ENCODE measurements at places on chromosomes 4 and X.

DNA sequence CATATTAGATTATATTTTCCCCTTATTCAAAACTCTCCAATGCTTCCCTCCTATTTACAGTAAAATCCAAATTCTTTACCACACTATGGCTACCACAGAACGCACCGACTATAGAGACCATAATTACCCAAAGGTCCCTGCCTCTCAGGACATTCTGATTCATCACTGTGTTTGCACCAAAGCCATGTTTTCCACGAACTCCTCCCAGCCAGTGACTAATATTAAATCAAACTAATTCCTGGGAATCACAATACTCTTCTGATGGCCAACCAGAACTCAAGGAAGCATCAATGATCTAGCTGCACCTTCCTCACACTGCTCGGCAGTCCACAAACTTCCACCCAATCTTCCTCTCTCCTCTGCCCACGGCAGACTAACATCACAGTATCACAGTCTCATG, 24.2 kb upstream of the EDNRA start:
- no peak for DNase-seq

GRCh38 chr4:185149392-185149791, 6.3 kb downstream of the SLC25A4 start:
- no peak for DNase-seq

DNA sequence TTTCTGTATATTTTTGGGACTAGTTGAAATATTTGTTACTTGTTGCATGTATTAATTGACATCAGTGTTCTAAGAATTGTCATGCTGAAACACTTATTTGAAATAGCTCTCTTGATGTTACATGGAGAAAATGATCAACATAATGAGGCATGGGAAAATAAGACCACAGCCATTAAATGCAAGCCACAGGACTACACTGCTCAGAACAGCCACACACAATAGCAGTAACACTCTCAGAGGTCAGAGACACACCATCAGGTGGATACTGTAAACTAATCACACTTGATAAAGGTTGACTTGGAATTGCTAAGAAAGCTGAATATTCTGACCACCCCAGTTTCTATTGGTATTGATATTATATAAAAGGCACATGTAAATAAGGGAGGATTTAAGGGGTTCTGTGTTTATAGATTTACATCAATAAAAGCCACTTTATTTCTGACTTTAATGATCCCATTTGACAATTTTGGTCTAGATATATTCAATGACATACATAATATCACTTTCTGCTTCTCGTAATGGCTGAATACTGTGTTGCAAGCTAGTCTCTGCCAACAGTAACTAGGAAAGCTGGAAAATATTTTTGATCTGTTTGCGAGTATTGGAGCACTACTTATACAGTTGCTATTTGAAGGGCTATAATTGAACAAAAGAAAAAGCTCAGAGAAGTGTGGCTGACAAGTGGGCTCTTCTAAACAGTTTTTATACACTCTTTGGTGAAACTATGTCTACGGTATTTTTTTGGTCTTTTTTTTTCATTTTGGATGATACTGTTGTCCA, 876.5 kb upstream of the INTU start:
- no peak for DNase-seq

DNA sequence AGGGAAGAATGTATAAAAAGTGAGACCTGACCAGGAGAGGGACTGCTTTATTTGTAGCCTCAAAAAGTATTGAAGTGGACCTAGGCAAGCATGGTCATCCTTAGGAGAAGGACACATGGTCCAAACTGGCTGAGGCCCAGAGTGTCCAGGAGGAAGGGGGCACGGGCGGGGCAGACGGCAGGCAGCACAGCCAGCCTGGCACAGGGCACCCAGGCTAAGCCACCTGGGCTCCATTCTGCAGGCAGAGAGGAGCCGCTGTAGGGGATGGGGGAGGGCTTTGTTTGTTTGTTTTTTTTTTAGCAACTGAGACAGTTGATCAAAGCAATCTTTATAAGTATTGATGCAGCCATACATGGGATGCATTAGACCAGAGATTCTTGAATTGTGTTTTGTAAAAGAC, 188.6 kb downstream of the PRDM5 start:
- DNase-seq: no peak

- no peak for DNase-seq
Measured at GRCh38 chr4:176676901-176677300, 115.8 kb downstream of the VEGFC start.

- no peak for DNase-seq
Measured at GRCh38 chr4:37365888-37366287, 121.3 kb downstream of the NWD2 start.

GRCh38 chrX:17566740-17567139, 170.6 kb upstream of the SCML1 start:
- no peak for DNase-seq

DNA sequence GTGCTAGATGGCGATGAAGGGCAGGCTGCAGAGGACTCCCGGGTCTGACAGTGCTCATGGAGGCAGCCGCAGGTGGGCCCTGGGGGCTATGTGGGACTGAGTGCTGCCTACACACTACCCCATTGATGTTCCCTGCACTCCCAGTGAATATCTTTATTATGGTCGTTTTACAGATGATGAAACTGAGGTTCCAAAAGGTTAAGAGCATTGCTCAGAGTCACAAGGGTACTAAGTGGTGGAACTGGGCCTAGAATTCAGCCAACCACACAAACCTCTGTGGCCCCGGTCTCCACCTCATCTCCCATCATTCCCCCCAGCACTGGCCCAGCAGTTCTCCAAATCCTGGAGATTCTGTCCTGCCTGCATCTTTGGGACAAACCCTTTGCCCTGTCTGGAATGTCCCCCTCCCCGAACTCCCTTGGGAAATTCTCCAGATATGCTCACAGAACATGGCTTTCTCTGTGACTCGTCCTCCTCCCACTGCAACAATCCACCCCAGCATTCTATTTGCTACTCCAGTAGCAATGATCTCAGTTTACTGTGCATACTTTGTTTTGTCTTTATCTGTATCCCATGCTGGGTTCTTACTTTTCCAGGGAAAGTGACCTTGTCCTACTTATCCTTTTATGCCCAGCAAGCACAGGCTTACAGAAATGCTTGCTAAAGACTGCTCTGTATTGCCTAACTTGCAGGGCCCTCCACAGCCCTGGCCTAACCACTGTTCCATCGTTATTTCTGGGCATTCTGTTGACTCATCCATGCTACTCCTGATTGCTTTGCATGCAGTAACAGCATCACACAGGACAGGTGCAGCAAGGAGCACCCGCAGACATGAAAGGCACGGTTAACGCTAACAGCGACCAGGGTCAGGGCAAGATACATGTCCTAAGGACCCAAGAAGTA, 14.0 kb downstream of the PNMA6F start:
- DNase-seq: no peak

DNA sequence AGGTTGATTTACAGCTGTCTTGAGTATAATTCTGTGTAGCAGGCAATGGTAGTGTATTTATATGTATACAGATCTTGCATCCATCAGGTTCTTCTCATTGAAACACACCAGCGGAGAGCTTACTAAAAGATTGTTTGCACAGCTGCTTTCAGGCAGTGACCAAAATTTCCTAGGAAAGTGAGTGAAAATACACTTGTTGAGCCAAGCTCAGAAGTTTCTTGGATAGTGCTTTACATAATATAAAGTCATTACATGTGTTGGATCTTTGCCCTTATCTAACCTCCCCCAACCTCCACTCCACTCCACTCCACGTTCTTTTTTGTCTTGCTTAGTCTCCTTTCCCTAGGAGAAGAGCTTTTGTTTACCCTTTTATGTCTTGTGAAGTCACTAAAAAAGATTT, 34.1 kb downstream of the CNKSR2 start:
- no peak for DNase-seq

GRCh38 chr4:125526420-125526819, 211.7 kb downstream of the FAT4 start:
- no peak for DNase-seq

- no peak for DNase-seq
Measured at GRCh38 chrX:48779399-48779798, 7.0 kb upstream of the GATA1 start.

GRCh38 chr4:185229021-185229818, 19.8 kb downstream of the SNX25 start:
- DNase-seq: no peak

GRCh38 chrX:43456063-43456462, 200.0 kb upstream of the MAOA start:
- DNase-seq: no peak

GRCh38 chrX:111180750-111181240, 84.8 kb downstream of the PAK3 start:
- DNase-seq: no peak

DNA sequence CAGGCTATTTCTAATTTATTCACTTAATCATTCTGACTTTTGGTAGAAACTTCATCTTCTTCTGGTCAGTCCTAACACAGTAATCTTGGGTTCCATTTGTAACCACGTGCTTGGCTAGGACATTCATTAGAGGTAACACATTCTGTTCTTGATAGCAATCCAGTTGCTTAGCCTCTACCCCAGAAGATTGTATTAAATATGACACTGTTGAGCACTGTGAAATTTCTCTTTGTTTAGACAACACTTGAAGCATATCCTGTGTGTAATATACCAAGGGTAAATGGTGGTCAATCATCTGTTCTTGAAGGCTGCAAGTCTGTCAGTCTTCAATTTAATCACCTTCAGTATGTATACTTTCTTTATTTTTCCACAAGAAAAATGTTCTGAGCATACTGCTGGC, 523.0 kb downstream of the ANKRD50 start:
- DNase-seq: no peak

- DNase-seq: no peak
Measured at GRCh38 chrX:56468441-56468840, 95.0 kb upstream of the UBQLN2 start.

GRCh38 chr4:41852229-41852628, 83.0 kb upstream of the TMEM33 start:
- DNase-seq: no peak

DNA sequence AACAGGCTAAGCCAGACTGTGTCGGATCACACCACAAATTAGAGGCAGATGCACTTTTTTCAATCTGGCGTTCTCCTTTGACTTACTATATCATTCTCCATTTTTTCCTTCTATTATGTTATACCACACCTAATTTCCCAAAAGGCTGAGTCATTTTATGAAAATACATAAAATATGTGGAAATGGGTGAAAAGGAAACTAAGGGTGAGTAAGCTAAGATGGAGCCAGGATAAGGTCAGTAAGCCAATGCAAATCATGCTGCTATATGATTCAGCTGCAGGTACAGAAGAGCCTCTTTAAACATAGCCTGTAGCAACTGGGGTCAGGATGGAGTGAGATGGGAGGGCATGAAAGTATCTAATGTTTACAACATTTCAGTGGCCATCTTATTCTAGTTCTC, 94.0 kb upstream of the TEX13A start:
- DNase-seq: no peak

DNA sequence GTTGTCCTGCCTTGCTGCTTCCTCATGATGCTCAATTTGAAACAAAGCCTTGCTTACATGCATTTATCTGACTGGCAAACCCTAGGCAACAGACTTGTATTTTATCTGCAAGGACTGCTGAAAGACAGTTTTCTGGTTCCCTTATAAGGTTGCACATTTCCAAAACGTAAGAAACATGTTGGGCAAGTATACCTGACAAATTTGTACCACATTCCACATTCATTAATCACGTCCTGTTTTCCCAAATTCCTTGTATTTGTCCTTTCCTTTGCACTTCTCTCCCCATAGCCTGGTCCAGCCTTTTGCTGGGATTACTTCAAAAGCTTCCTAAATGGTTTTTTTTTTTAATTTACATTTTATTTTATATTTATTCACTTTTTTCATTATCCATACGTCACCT, 310.1 kb downstream of the PPP3CA start:
- DNase-seq: no peak

- no peak for DNase-seq
Measured at GRCh38 chr4:181146051-181146450, 1097.2 kb upstream of the TENM3 start.

DNA sequence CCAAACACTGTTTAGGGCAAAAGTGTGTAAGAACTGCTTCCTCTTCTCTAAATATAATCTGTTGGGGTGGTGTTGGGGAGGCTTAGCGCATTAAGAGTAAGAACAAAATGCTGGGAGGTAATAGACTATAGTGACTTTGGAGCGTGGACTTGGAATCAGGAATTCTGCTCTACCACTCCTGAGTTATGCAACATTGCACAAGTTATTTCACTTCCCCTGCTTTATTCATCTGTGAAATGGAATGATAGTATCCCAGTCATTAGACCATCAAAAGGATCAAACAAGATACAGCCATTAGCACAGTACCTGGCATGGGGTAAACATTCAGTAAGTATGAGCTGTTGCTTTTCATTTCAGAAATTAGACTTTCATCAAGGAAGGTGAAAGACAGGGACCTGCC, 58.7 kb downstream of the IGFBP7 start:
- DNase-seq: no peak

GRCh38 chr4:121192480-121192879, 28.4 kb upstream of the TNIP3 start:
- peak; percentile 25 for DNase-seq

- no peak for DNase-seq
Measured at GRCh38 chr4:47852136-47852535, 14.3 kb upstream of the CORIN start.

- DNase-seq: no peak
Measured at GRCh38 chr4:145289403-145290076, 109.2 kb upstream of the OTUD4 start.

- peak; percentile 87 for DNase-seq
Measured at GRCh38 chr4:82798168-82799005, at the start of gene SCD5. Gene SCD5 (minus strand): TSS chr4:82798796. CDS start chr4:82798537, 259 bp downstream.

DNA sequence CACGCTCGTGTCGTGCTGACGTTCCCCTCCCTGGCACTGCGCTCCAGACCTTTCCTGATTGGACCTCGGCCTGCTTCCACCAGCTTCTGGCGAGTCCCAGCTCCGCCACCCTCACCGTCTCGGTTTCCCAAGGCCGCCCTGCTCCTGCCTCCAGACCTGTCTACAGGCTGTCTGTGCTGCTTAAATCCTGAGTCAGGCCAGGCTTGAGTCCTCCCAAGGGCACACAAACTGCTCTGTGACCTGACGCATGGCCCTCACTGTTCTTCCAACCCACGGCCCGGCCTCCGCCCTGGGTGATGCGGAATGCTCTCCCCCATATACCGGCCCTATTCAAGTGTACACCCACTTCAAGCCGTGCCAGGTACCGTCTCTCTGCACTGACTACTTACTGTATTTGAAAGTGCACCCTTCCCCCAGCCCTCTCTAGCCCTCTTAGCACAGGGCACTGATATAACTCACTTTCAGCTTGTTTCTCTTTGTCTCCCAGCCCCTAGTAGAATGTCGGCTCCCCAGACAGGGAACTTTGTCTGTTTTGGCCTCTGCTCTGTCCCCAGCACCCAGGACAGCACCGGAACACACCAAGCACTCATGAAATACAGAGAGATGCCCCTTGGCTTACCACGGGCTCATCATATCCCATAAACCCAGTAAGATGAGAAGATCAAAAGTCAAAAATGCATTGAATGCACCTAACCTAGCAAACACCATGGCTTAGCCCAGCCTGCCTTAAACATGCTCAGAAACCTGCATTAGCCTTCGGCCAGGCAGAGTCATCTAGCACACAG, 63.1 kb upstream of the AFAP1 start:
- DNase-seq: no peak

- DNase-seq: no peak
Measured at GRCh38 chr4:140255927-140256326, 101.9 kb upstream of the MAML3 start.
